D341Med (cell line): ENCODE measurements at places on chromosomes 5 and 9.

- DNase-seq, result no peak
Measured at GRCh38 chr5:121088341-121088740, 624.2 kb downstream of the PRR16 start.

DNA sequence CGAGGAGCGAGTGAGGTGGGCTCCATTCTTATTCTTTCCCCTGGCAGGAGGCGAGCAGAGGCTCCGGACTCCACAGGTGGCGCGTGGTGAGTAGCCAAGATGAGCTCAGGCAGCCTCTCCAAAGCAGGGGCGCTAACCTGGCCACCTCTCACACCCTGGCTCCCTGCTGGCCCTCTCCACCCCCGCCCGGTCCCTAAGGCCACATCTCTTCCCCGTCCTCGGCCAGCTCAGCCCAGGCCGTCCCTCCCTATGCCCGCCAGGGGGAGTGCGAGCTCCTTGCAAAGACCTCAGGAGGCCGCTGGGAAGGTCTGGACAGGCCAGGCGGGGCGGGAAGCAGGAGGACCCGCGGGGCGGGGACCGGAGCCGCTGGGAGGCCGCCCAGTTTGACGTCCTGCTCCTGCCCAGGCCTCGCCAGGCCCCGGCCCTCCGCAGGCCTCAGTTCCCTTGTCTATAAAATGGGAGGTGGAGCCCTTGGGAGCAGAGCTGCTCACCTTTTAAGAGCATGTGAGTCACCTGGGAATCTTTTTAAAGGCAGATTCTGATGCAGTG is 46.3 kb upstream of the GGTA1 start:
- peak; percentile 91 for DNase-seq

DNA sequence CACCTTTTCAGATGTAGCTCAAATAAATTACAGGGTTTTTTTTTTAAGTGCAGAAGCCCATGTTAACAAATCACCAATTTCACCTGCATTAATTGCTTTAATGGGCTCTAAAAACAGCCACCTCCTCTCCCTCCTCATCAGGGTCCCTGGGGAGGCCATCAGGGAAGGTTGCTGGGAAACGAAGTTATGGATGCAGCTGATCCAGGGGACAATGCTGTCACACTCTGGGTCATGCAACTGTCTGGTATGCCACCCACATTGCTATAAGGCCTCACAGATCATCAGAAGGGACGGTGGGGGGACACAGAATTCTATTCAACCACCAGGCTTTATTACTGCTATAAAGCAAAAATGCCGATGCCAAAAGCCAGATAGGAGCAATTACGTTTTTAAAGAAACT is 9.3 kb downstream of the WHRN start:
- no peak for DNase-seq

GRCh38 chr5:2001300-2001699 is 118.6 kb upstream of the IRX4 start:
- no peak for DNase-seq

GRCh38 chr5:171422495-171422894 is 3.0 kb downstream of the FGF18 start:
- peak; percentile 13 for DNase-seq

DNA sequence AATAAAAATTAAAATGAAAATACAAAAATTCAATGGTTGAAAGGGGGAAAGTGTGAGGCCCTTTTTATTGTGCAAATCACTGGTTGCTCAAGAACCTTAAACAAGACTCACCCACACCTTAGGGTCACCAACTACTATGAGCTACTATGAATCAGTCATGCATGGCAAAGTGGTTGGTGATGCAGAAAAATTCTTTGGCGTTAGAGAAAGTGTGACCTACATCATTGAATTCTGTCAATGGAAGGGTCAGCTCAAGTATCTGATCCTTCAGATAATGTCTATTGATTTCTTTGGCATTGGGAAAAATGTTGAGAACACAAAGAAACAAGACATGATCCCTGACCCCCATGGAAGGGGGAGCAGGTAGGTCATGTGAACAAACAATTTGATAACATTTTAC is 149.7 kb upstream of the ADCY2 start:
- no peak for DNase-seq

DNA sequence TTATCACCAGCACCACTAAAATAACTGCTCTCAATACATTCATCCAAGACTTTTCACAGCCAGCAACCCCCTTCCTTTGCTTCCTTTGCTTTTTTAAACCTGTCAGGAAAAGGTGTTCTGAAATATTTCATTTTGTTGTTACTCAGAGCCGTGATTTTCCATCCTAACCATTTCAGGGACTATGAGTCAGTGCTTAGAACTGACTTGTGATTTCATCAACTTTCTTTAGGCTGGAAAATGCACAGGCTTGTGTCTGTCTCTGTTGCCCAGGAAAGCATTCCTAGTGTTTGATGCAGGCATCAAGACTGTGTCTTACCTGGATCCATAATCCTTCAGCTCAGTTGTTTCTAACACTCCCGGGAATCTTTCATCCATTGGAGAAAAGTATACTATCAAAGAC is 805.6 kb downstream of the BRINP1 start:
- DNase-seq, result no peak

GRCh38 chr5:158765407-158765806 is 334.3 kb downstream of the EBF1 start:
- no peak for DNase-seq

- DNase-seq, result peak; percentile 33
Measured at GRCh38 chr9:84667571-84668195, 1.8 kb upstream of the NTRK2 start.

DNA sequence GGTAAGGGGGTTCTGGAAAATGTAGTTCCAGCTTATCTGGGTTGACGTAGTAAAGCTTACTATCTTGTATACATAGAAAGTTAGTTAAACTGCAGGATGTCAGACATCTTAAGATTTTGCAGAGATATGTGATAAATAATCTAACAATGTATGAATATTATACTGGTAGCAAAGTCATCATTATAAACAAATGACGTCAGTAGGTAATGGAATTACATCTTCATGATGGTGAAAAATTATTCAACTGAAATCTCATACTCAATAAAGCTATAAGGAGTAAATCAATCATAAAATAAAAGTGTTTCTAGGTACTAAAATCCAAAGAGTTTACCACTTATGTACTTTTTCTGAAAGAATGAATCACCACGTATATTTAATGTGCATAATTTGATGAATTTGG is 217.3 kb upstream of the CDH10 start:
- no peak for DNase-seq

DNA sequence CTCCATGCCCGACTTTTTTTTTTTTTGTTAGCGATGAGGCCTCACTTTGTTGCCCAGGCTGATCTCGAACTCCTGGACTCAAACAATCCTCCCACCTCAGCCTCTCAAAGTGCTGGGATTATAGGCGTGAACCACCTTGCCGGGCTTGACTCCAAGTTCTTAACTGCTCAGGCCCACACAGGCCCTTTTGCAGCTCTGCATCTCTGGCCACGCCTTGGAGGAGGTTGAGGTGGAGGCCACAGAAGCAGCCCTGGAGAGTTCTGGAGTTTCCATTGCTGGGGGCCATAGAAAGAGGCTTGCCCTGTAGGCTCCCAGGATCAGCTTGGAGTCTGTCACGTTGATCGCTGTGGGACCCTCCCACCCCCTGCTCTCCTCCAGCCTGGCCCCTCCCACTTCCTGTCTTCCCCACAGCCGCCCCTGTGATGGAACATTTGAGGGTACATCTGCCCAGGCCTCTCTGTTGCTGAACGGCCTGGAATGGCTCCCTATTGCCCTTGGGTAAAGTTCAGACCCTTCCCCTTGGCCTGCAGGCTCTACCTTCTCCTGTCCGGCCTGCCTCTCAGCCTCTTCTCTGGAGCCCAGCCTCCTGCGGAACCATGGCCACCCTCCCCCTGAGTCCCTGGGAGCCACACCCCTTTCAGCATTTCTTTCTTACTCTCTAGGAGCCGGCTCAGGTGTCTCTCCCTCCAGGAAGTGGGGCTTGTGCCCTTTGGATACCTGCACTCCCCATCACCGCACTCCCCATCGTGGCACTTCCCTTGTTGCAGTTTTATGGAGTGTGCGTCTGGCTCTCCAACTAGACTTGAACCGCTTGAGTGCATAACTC is 30.4 kb upstream of the IER5L start:
- peak; percentile 14 for DNase-seq

DNA sequence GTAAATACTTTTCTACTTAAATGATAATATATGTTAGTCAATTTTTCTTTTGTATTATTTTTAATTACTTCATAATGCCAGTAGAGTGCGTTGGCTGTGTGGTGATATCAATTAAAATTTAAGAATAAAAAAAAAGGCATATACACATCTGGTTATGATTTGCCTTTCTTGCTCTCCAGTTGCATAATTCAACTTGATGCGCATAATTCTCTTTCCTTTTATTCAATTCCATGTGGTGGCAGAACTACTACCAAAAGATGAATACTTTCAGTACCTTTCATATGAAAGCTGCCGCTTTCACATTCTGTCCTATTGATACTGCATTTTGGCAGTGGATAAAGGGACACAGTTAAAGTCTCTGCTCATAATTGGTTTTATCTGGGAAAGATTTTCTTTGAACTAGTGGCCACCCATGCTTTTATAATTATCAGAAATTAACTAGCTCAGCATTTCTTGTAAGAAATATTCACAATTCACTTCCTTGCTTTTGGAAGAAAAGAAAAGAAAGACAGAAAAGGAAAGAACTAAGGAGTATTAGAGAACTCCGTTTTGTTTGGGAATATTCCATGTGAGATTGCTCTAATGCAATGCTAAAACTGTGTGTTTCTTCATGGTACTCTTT is 12.3 kb upstream of the ADGRV1 start:
- DNase-seq, result no peak

DNA sequence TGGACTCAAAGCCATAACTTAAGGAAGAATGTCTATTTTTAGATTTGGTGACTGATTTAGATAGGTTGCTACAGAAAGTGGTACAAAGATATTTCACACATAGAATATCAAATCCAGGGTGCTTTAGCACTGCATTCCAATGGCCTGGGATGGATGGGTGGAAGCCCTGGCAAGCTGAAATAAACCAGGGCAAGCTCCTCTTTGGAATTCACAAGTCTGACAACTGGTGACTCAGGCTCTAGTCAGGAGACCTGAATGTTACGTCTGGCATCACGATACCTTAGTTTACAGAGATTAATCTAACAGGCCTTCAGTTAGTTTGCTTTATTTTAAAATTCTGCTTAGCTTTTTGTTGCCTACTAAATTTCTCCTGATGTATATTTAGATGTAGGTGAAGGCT is 144.0 kb downstream of the TMC1 start:
- DNase-seq, result no peak

DNA sequence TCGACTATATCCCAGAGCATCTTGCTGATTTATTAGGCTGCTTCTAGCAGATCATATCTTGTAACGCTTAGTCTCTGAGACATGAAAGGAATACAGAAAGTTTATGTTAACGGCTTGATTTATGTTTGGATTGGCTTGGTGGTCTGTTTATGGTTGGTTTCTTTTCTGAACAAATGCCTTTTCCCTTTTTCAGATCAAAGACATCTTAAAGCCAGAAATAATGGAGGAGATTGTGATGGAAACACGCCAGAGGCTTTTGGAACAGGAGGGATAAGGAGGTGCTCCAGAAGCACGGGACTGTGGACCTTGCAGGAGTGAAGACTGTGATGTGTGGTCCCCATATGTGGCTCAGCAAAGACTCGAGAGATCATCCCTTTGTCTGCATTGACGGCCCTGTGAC is 9.9 kb downstream of the EXOSC2 start:
- DNase-seq, result no peak

DNA sequence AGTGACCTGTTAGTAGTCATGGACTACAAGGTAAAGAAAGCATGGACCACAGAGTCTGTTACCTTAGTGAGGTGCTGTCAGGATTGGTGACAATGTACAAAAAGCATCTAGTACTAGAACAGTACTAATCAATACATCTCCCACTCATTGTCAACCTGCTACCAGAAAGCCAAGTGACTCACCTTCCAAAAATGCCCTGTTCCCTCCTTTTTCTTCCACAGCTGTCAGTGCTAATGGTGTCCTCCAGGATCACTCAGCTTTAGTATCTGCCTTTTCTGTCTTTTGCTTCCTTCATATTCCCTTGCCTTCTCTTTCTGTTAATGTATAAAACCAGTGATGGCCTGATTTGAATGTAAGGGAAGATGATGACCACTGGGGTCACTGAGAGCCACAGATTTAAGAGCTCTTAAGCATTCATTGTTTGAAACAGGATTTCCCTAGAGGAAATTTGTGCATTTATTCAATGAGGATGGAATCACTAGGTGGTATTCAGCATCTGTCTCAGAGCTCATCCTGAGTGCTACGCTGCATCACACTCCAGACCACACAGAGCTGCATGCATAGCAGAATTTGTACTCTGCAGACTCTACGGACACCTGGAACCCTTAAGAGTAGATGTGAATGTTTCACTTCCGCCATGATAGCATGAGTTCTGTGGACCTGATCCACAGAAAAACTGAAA is 71.0 kb downstream of the SV2C start:
- no peak for DNase-seq

- DNase-seq, result no peak
Measured at GRCh38 chr9:108874058-108874788, 12.2 kb downstream of the ACTL7A start.

DNA sequence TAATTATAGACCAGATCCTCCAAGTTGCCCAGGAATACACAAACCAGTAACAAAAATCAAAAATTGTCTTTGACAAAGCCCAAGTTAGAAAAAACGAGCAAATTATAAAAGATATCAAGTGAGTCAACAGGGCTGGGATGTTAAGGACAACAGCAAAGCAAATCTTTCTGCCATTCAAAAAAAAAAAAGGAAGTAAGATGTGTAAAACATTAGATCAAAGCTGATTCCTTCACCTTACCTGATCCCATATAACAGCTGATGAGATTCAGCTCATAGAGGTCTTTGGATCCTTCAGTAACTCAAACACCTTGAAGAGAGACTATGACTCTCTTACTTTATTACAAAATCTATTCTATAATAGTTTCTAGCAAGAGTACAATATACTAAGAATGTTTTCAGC is 100.9 kb downstream of the STRBP start:
- DNase-seq, result no peak

- no peak for DNase-seq
Measured at GRCh38 chr5:87278590-87279100, 11.0 kb downstream of the RASA1 start.

GRCh38 chr5:17150531-17150930 is 66.9 kb upstream of the BASP1 start:
- no peak for DNase-seq

GRCh38 chr9:99187311-99187710 is 34.4 kb downstream of the ALG2 start:
- DNase-seq, result no peak

- no peak for DNase-seq
Measured at GRCh38 chr9:85339338-85339737, 402.4 kb downstream of the AGTPBP1 start.

GRCh38 chr9:98099898-98100297 is 19.1 kb downstream of the TRIM14 start:
- DNase-seq, result no peak

- peak; percentile 68 for DNase-seq
Measured at GRCh38 chr5:74640954-74641734, 616 bp upstream of the ENC1 start.
